Stimulated activated CD4-positive, alpha-beta T cell treated with anti-CD3 and anti-CD28 coated beads, Interleukin-1b, Interleukin-23, amount 100 ng/mL, for 4 hours (primary cell): ENCODE measurements at places on chromosomes 4 and X.

- no peak for DNase-seq
Observed at GRCh38 chr4:11698033-11698432, 269.3 kb upstream of the HS3ST1 start.

GRCh38 chrX:95974890-95975289 lies 709.8 kb upstream of the DIAPH2 start:
- DNase-seq: no peak

- DNase-seq: no peak
Observed at GRCh38 chr4:169348541-169348940, 77.8 kb upstream of the SH3RF1 start.

DNA sequence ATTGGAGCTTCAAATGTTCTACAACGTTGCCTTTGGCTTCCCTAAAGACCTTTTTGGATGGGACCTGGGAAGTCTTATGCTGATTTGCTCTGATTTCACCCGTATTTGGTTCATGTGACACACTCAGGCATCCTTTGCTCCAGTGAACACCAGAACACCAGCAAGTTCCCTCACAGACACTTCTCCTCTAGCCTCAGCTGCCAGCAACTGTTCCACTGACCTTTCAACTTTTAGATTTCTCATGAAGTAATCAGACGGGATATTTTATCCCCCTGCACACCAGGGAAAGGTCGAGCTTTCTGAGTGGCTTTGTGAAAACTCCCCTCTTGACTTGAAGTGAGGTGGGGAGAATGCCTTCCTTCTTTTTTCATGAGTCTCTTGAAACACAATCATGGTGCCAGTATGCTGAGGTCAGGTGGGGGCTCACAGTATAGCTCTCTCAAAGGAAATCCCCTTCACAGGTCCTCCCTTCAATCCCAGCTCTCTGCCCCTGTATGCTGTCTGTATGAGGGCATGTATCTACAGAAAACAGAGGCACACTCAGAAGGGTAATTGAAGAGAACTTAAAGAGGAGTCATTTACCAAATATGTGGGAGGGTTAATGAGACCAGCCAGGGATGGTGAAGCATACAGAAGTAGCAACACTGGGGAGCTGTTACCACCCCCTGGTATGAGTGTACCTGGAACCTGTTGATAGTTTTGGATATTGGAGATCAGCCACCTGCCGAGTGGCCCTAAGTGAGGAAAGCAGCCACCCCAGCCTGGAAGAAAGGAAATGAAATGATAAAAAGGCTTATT lies 62.7 kb downstream of the FGFBP1 start:
- no peak for DNase-seq

GRCh38 chr4:112823606-112824005 lies 186.7 kb downstream of the LARP7 start:
- no peak for DNase-seq

- DNase-seq: no peak
Observed at GRCh38 chr4:147109800-147110199, 164.1 kb upstream of the TTC29 start.

DNA sequence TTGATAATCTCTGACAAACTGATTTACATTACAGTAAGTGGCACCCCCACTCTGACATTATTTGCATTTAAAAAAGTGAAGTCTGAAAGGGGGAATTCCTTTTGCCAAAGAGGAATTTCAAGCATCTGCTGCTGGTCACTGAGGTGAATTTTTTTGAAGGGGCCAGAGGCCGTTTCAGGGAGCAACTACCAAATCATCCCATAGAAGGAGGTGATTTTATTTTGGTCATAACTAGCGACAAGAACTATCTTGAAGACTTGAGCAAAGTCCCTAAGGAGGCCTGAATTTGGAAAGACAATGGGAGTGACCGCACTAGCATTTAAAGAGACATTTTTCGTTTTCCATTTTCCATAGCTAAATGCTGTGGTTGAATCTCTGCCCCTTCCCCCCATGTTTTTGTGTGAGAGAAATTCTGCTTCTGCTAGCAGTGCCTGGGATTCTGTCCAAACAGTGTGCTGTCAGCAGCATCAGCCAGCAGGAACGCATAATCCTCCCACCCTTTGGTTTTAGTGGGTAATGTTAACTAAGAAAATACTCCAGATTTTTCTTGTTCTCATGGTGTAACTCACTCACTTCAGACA lies 110.1 kb upstream of the MED14 start:
- no peak for DNase-seq

DNA sequence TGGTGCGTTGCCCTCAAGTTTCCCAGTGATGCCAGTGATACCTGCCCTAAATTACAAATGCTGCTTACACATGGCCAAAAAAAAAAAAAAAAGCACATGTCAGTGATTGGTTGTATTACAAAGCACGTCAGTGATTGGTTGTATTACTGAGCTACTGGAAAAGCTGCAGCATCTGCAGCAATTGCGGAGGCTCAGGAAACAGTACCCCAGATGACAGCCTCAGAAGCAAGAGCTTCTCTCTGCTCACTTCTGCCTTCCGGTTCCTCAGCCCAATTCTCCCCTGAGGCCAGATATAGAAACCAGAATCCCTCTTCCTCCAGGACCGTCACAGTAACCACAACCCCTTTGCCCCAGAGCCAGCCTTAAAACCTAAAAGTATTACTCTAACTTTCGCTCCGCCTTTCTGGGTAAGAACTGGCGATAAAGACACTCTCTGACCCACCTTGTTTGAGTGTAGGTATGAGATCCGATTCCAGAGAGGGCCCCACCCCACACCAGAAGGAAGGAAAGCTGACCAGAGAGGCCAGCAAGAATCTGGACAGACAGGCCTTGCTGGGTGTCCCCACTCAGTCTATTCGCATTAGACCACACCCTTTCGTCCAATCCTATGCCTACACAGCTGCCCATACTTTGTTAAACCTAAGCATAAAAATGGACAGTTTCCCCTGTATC lies 85.0 kb upstream of the SORBS2 start:
- DNase-seq: no peak

GRCh38 chrX:54479136-54480111 lies 16.6 kb downstream of the FGD1 start:
- DNase-seq: no peak

DNA sequence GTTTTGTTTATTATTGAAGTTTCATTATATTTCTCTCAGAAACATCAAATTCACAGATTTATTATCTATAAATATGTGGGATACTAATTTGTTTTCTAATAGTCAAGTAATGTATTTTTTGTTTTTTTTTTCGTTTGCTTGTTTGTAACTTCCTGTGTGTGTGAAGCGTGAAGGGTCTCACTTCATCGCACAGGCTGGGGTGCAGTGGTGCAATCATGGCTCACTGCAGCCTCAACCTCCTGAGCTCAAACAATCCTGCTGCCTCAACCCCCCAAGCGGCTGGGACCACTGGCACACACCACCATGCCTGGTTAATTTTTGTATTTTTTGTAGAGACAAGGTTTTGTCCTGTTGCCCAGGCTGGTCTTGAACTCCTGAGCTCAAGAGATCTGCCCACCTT lies 55.1 kb downstream of the SH3RF1 start:
- DNase-seq: no peak

GRCh38 chrX:28586981-28587551 lies at the start of gene IL1RAPL1:
TSS of gene IL1RAPL1 (plus strand) at chrX:28587446.
- no peak for DNase-seq

- DNase-seq: no peak
Observed at GRCh38 chr4:1338752-1339414, 8.1 kb upstream of the UVSSA start.

GRCh38 chr4:40170588-40170987 lies 26.2 kb upstream of the RHOH start:
- DNase-seq: no peak

GRCh38 chrX:33336783-33337182 lies 125.4 kb upstream of the DMD start:
- DNase-seq: no peak
